Caki2 (cell line): ENCODE measurements at places on chromosomes 16 and 17.

DNA sequence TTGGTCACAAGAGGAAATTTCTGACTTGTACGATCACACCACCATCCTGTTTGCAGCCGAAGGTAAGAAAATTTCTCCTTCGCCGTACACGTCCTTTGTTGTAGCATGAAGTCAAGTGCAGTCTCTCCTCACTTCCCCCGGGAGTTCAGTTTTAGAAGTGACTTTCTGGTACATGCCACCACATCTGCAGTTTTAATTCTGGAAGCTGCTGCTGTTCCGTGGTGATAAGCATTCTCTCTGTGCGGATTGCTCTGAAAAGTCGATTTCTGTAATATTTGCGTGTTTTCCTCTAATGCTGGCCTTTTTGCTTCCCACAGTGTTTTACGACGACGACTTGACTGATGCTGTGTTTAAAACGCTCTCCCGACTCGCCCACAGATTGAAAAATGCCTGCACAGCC lies 20.6 kb downstream of the METTL22 start:
- no peak for DNase-seq

GRCh38 chr17:72710834-72711233 lies 381.7 kb downstream of the SLC39A11 start:
- DNase-seq, result no peak

- DNase-seq, result peak; percentile 99
These were observed 7.3 kb downstream of the NT5C start for GRCh38 chr17:75124041-75124818.

GRCh38 chr17:45749831-45750335 lies 34.2 kb upstream of the CRHR1 start:
- no peak for DNase-seq

GRCh38 chr17:7631398-7632380 lies 1.8 kb downstream of the SHBG start:
- DNase-seq, result no peak

- DNase-seq, result no peak
These were observed 3.9 kb upstream of the MARVELD3 start for GRCh38 chr16:71622088-71622487.
